ENCODE measurements at places on chromosomes 13 and 19.

DNA sequence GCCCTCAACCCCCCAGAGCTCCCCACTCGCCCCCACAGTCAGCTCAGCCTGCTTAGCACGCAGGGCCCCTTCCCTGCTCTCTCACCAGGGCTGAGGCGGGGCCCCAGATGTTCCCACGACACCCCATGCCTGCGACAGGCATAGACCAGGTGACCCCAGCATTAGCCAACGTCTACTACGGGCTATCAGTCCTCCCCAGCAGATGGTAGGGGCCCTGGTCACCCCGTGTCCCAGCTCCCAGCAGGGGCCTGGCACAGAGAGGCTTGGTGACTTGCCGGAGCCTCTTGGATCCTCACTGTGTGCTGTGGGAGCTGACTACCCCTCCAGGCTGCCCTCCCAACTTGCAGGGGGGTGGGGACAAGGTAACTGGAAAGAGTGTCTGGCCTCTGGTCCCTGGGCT is 80.6 kb downstream of the KDM4B start:
- DNase-seq, result no peak

DNA sequence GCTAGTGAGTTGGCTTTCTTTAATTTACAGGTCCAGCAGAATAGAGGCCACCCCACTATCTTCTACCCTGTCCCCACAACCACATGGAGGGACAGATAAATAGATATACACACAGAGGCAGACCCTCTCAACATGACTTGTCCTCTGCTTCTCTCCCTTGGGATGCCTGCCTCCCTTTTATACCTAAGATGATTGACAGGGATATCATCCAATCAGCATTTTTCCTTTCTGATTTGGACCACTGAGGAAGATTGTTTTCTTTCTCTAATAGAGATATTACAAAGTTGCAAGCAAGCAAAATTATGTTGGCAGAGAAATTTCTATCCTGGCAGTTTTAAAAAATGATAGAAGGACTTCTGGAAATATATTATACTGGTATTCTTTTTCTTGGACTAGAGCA is 35.8 kb downstream of the STOML3 start:
- no peak for DNase-seq

DNA sequence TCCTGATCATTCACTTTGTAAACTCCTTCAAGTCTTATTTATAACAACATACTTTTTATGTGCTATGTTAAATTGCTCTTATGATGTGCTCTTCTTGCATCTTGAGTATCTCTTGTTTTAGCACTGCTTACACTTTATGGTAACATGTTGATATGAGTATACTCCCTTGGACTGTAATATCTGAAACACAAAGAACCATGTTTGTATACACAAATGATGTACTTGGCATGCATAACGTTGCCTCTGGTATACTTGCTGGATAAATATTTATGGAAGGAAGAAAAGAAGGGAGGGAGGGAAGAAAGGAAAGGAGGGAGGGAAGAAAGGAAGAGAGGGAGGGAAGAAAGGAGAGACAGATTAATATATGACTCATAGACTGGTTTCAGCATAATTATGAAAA is 333.2 kb downstream of the PCDH9 start:
- DNase-seq, result no peak

DNA sequence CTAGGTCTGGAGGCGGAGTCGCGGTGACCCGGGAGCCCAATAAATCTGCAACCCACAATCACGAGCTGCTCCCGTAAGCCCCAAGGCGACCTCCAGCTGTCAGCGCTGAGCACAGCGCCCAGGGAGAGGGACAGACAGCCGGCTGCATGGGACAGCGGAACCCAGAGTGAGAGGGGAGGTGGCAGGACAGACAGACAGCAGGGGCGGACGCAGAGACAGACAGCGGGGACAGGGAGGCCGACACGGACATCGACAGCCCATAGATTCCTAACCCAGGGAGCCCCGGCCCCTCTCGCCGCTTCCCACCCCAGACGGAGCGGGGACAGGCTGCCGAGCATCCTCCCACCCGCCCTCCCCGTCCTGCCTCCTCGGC is at the start of gene SLC5A5:
Gene SLC5A5 (plus strand): TSS at position 68 of the 373 bp plus-strand sequence. CDS start 375 bp downstream, outside the sequence.
- no peak for DNase-seq

All from activated B cell treated with CpG ODN at 0.5 μM for 24 hours (primary cell).